Stimulated activated CD4-positive, alpha-beta T cell treated with anti-CD3 and anti-CD28 coated beads, Interleukin-12 subunit alpha, Interleukin-12 subunit beta, amount 100 ng/mL, for 4 hours (primary cell): ENCODE measurements at places on chromosomes 2 and 18.

- no peak for DNase-seq
Measured at GRCh38 chr2:86123328-86123925, 17.4 kb downstream of the PTCD3 start.

DNA sequence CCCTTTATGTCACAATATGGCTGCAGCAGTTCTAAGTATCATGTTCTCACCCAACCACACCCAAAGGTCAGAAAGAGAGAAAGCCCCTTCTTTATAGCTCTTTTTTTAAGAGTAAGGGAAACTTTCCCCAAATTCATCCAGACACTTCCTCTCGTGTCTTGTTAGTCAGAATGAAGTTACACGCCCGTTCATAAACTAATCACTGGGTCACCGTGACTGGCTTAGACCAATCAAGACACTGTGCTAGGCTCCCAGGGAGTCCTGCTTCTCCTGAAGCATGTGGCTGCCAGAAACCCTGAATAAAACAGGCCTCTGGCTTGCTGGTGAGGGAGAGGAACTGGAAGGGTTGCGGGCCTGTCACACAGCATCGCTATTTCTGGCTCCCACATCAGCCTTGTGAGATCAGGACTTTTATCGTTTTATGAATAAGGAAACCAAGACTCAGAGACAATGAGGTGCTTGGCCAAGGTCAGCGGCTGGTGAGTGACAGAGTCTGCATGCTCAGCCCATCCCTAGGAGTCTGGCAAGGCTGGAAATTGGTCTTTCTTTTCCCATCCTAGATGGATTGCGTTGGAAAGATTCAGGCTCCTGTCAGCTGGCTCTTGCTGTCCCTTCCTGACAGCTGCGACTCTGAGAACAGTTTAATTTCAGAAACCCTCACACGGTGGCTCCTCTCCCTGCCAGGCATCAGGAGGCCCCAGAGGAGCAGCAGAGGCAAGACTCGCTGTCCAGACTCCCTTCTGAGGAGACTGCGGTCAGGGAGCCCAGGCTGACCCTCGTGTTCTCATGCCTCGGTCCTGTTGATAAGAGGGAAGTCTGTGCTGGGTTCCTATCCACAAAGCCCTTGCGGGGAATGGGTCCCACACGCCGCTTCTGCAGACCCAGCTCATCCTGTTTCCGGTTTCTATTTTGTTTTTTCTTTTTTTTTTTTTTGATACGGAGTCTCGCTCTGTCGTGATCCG is 104.5 kb upstream of the TAF1B start:
- DNase-seq: no peak

GRCh38 chr2:226665306-226665831 is 134.3 kb downstream of the IRS1 start:
- DNase-seq: no peak

DNA sequence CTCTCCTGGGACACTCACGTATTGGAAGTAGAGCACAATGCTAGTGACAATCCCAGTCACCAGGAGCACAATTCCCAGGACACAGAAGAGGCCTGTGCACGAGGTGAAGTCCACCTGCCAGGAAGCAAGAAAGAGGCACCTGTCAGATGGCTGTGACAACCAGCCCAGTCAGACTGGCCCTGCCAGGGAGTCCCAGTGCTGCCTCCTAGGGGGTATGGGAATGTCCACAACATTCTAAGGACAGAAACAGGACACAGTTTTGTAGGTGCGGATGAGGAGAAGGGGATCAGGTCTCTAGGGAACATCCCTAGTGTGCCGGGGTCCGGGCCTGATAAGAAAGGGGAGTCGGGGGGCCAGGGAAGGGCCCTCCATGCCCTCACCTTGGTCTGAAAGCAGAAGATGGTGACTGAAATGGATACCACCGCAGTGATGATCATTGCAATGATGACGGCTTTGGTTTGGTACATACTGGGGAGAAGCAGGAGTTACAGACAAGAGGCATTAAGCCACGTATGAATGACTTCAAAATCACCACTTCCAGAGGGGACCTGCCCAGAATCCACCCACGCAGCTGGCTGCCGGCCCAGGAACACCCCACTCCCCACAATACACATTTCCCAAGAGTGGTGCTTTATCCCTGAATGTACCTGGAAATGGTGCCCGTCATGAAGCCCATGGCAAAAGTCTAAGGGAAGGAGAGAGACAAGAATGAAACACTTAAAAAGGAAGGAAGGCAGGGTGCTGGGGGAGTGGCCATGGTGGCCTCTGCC is 6.9 kb downstream of the PNKD start:
- DNase-seq: no peak

GRCh38 chr2:121584741-121585140 is 54.1 kb downstream of the RNU4ATAC start:
- no peak for DNase-seq

- no peak for DNase-seq
Measured at GRCh38 chr2:176135035-176135440, 5.5 kb downstream of the HOXD8 start.
